KBM-7 (cell line): ENCODE measurements at places on chromosomes 2 and 18.

DNA sequence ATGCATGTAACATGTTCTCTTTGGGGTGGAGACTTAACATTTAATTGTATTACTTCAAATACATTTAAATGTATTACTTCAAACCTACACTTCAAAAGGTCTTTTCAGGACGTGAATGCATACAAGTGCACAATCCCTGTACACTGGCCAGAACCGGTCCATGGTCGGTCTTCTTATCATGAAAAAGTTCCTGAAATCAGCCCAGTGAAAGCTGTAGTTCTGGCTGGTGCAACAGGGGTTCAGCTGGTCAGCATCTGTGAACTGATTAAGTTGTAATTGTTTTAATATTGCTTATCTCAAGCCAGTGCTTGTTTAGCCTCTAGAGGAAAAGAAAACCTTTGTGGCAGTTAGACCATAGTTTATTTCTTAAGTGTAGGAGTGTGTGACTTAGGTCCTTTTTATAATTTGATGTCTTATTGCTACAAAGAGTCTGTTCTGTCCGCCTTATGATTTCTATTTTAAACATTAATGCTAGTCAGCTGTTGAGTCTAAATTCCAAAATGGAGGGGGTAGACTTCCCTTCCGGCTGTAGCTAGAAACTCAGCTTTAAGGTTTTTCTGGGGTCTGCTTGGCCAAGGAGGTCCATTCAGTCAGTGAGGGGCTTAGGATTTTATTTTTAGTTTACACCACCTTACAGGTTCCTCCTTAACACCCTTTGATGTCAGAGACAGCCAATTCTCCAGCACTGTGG is 768 bp upstream of the CYBRD1 start:
- no peak for DNase-seq

- DNase-seq: no peak
Measured at GRCh38 chr2:205964111-205964761, 121.7 kb downstream of the INO80D start.

DNA sequence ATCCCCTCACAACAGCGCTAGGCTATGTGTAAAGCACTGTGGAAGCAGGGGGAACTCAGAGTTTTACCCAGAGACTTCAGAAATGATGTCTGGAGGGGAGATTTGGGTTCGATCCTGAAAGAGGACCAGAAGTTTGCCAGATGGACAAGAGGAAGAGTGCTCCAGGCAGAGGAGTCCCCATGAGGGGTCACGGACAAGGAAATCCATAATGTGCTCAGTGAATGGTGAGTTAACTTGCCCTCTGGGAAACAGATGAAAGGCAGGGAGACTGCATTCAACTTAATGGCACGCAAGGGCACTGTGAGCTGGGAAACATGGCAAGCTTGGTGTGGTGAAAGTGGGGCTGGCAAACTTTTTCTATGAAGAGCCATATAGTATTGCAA is 6.0 kb upstream of the ASAP2 start:
- DNase-seq: no peak

GRCh38 chr2:15993666-15994065 is 53.3 kb downstream of the MYCN start:
- DNase-seq: no peak
